ENCODE measurements at places on chromosomes 1 and 21.

DNA sequence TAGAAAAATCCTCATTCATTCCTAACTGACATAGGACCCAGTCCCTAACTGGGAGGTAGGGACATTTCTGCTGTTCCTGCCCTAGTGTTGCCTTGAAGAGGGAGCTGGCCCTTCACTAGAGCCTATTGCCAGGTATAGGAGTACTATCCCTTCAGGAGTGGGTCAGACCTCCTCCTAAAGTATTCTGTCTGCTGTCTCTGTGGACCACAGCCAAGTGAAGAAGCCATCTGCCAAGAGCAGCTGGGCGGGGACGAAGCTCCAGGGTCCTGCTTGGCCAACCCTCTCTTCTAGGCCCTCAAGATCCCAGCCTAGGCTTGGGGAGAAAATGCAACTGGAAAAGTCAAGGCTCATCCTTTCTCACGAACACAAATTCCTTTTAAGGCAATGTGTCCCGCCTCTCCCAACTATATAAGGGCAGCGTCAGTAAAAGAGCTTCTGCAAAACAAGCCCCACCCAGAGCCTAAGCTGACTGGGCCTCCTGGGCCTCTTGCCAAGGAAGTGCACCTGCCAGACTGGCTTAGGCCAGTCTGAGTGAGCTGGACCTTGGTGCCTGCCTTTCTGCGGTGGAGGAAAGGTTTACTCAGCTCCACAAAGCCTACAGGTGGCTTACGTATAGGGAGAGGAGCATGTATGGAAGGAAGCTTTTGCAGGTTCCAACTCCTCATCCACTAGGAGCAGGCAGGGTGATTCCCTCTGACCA, 638 bp upstream of the TUFT1 start:
- DNase-seq: no peak

DNA sequence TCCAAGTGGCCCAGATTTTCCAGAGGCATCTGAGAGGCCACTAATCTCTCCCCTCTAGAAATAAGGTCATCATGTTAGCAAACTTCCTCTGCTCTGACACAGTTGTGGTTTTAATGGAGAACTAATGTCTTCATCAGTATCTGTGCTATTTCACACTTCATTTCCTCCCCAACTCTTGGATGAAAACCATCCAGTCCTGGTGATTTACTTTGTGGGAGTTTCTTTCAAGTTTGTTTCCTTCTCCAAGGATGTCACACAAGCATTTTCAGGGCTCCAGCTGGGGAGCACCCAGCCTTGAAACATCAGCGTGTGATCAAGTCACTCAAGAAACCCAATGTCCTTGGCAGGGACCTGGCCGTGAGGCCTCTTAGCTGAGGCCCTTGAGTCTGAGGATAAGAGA, 38.8 kb downstream of the TBX15 start:
- no peak for DNase-seq

DNA sequence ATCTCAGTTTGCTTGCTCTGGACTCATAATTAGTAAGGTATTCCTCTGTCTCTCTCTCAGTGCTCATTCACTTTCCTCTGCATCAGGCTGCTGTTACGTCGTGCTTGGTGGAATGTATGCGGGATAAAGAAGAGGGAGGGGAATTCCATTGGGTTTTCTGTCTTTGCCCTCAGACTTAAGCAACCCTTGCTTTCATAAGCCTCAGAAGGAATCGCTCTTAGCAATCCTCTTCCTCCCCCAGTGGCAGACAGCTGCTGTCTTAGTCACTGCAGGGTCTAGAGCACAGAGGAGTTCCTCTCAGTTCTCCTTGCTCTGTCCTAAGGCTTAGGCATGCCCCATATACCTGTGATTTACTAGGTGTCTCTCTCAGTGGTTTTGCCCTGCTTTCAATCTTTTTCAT, 19.1 kb upstream of the NTMT2 start:
- DNase-seq: peak; percentile 93

- DNase-seq: no peak
Measured at GRCh38 chr1:228012555-228012954, 5.8 kb downstream of the WNT3A start.

DNA sequence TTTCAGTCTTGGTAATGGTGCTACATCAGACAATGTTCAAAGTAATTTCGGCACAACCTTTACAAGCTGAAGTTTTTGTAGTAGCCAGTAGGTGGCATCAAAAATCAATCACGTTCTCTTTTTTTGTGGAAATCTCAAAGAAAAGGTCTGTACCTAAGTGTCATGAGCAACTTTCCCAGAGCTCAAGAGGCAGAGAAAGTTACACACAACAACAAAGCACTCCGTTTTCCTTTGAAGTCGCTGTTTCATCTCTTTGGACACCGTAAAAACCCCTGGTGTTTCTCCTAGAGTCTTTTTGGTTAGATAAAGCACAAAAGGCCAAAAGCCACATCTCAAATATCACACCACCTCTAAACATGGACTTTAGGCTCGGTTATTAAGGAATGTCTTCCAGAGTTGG, 131.6 kb downstream of the LHX8 start:
- DNase-seq: no peak

- DNase-seq: peak; percentile 89
Measured at GRCh38 chr1:8137481-8138244, 111.6 kb upstream of the ERRFI1 start.

DNA sequence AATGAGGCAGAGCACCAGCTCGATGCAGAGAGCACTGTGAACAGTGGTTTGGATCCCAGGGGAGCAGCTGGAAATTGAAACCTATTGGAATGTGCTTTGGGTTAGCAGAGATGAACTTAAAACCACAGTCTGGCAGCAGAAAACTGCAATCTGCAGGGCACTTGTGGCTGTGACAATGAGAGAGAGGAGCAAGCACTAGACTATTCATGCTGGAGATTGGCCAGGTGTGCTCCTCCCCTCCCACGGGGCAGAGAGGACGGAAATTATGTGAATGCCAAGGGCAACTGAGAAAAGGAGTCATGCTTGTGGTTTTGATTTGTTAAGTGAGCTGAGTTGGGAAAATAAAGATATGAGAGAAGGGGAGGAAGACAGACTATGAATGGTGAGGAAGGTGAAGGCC, 38.1 kb downstream of the HSD3B2 start:
- DNase-seq: peak; percentile 59

- DNase-seq: no peak
Measured at GRCh38 chr1:206866062-206866461, 639 bp downstream of the IL20 start.

DNA sequence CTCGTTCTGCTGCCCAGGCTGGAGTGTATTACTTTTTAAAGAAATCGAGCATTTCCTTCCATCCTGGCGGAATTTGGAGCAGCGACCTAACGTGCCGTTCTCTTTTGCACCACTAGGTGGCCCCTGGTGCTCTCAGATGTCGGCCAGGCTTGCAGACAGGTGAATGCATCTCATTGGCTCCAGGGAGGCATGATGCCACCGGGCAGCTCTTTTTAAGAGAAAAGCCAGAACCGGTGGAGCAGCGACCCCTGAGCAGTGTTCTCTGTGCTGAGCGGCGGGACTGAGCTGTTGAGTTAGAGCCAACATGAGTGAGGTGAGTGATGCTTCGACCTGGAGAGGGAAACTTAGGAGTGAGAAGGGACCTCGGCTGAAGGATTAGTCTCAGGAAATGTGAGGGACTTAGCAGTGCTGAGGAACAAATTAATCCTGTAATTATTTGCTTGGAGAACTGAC, at the start of gene PCP4:
Gene PCP4, plus strand, starts transcription at position 241 of the 453 bp plus-strand sequence. Its CDS starts 64 bp downstream, at position 305.
- no peak for DNase-seq

GRCh38 chr1:182935716-182936115, 17.2 kb downstream of the SHCBP1L start:
- DNase-seq: no peak

- DNase-seq: no peak
Measured at GRCh38 chr1:47575855-47576757, 138.3 kb downstream of the FOXD2 start.

DNA sequence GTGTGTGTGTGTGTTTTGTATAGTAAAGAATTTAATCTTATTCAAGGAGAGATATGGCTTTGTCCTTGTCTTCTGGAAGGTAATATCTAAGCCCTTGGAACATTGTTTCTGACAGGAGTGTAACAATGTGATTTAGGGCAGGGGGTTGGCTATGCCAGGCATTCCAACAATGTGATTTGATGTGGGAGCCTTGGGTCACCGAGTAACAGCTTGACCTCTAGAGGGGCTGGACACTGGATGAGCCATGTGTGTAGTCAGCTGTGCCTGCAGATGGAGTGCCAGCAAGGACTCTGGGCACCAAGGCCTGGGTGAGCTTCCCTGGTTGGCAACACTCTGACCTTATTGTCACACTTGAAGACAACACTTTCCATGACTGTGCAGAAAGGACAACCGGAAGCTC, 336.1 kb upstream of the ZP4 start:
- no peak for DNase-seq

GRCh38 chr1:226816576-226816975, 53.8 kb upstream of the PSEN2 start:
- DNase-seq: no peak

- no peak for DNase-seq
Measured at GRCh38 chr1:201481004-201481380, 12.0 kb upstream of the PHLDA3 start.

DNA sequence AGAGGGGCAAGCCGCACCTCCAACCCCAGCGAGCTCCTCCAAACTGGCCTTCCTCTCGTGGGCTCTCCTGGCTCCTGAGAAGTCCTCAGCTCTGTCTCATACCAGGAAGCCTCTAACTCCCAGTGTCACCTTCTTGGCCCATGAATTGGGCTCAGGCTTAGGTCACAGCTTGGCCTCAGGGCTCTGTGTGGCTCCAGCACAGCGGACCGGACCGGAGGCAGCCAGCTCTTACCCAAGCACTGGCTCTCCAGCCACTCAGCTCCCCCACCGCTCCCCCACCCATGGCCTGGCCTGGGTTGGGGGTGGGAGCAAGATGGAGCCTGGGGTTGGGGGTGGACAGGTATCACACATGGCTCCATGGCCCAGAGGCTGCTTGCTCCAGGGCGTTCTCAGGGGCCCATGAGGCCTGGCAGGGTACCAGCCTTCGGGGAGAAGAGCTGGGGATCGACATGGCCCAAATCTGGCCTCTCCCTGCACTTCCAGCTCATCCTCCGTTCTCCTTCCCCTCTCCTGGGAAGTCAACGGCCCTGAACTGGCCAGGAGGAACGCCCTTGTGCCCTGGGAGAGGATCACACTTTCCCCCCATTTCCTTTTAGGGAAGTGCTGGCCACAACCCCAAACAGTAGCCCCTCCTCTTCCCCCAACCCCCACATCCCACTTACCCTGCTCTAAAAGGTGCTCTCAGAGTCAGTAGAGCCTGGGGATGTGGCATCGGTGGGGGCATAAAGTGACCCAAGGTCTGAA, 97.5 kb downstream of the CASZ1 start:
- no peak for DNase-seq

GRCh38 chr1:78383923-78384322, 106.9 kb upstream of the PTGFR start:
- DNase-seq: no peak

GRCh38 chr1:116712510-116712909, 41.7 kb upstream of the CD2 start:
- no peak for DNase-seq

DNA sequence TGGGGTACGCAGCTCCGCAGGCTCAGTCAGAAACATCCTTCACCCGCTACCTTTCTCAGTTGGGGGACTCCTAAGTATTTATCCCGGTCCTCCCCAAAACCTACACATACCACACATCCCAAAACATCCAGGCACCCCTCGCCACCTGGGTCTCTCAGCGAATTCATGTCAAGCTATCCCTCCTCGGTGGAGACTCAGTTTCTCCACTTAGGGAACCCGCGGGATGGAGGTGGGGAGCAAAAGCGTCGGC, 1.3 kb upstream of the ZBTB7B start:
- DNase-seq: no peak

DNA sequence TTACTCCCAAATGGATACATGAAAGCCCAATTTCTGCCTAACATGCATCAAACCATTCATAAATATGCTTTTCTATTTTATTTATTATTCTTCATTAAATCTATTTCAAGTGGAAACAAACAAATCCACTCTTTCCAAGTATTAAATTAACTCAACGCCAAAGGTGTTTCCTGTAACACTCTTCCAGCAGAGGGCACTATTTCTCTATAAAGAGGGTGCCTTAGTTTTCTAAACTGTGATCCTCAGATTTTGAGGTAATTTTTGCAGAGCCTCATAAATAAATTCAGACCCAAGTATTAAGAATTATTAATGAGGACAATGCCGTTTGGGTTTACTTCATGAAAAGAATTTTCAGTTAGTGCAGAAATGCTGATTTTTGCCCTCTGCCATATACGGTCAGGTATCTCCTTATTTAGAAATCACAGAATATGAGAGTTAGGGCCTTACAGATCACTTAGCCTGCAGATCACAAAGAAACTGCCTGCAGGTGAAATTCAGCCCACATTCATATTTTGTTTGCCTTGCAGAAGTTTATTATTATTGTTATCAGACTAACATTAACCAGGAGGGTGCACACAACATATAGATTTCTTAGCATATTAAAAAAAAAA, 40.1 kb upstream of the MYSM1 start:
- peak; percentile 33 for DNase-seq

- no peak for DNase-seq
Measured at GRCh38 chr21:31198575-31198974, 145.5 kb downstream of the TIAM1 start.

DNA sequence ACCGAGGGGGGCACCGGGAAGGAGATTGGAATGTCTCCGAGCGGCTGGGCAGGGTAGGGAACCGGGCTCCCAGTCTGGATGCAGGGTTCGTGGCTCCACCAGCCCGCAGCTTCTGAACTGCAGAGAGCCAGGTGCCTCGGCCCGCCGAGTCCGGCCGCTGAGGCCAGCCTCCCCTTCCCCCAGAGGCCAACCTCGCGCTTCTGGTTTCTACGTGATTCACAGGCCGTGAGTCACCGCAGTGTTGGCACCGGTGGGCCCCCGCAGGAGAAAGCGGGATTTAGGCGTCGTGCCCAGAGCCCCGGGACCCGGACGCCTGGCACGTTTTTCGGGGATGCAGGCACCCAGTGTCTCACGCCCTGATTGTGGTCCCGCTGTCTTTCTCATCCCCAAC, 458 bp downstream of the CRABP2 start:
- no peak for DNase-seq

- no peak for DNase-seq
Measured at GRCh38 chr1:90823686-90824085, 106.6 kb upstream of the BARHL2 start.

DNA sequence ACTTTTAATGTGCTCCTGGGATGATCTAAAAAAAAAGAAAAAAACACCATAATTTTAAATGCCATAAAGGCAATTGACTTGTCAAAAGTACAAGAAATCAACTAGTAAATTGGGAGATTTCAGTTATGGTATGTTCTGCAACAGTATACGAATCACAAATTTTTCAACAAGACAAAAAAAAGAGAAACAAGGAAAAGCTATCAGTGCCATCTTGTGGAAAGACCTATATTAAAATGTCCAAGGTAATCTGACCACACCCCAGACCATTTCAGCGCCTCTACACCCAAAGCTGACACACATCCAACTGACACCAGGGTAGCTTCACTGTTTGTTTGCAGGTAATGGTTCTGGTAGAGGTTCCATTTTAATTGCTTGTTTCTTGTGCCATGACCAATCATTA, 5.0 kb upstream of the DUSP23 start:
- no peak for DNase-seq

DNA sequence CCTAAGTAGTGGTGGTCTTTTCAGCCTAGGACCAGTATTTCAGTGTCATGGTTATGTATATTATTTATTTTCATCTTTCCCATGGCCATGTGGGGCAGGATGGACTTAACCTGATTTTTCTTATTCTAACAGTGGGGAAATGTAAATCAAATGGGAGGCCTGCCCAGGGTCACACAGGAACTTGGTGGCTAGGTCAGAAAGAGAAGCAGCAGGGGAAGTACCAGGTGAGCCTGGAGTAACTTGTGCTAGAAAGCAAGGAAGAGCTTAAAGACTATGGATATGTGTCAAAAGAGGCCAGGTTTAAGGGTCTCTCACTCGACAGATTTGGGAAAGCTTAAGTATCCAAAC, 936 bp downstream of the ZFP69B start:
- no peak for DNase-seq
